ENCODE measurements at places on chromosomes 4 and X.

DNA sequence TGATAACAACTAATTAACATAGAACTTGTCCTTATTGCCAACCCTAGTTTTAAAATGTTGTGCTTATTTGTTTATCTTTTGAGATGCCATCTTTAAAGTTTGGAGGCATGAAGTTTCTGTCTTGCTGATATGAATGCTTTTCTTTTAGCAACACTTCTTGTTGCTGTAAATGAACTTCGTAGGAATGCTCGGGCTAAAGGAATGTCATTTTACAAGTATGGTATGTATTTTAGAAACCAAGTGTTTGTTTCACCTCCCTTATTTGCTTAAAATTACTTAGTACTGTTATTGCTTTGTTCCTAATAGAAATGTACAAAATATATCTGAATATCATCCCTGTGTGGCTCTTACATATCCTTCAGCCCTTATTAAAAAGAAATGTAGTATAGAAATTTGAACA lies 76.1 kb downstream of the SLC30A9 start:
- no peak for DNase-seq

- DNase-seq = peak; percentile 22
These were observed 152.7 kb downstream of the RELL1 start for GRCh38 chr4:37533286-37534033.

DNA sequence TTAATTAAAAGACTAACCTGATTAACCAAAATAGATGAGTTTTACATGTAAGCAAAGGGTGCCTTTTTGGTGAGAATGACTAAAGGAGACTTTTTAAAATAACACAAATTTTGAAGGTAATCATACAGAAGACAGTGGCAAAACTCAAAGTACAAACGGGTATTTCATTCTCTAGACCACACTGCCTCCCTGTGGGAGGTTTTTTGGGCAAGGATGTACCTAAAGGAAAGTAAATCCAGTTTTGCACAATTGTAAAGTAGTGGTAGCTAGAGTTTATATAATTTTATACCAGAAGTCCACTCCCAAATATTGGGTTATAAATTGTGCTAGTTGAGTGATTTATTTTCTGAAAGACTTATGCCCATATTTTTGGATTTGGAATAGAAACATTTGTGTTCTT lies 201.0 kb downstream of the PAPSS1 start:
- DNase-seq = peak; percentile 43

GRCh38 chr4:139642364-139642763 lies 23.3 kb upstream of the MGST2 start:
- DNase-seq = peak; percentile 22

- DNase-seq = no peak
These were observed 19.4 kb downstream of the LGI2 start for GRCh38 chr4:25011135-25011866.

GRCh38 chrX:30513284-30513683 lies 64.3 kb downstream of the TASL start:
- DNase-seq = peak; percentile 31

DNA sequence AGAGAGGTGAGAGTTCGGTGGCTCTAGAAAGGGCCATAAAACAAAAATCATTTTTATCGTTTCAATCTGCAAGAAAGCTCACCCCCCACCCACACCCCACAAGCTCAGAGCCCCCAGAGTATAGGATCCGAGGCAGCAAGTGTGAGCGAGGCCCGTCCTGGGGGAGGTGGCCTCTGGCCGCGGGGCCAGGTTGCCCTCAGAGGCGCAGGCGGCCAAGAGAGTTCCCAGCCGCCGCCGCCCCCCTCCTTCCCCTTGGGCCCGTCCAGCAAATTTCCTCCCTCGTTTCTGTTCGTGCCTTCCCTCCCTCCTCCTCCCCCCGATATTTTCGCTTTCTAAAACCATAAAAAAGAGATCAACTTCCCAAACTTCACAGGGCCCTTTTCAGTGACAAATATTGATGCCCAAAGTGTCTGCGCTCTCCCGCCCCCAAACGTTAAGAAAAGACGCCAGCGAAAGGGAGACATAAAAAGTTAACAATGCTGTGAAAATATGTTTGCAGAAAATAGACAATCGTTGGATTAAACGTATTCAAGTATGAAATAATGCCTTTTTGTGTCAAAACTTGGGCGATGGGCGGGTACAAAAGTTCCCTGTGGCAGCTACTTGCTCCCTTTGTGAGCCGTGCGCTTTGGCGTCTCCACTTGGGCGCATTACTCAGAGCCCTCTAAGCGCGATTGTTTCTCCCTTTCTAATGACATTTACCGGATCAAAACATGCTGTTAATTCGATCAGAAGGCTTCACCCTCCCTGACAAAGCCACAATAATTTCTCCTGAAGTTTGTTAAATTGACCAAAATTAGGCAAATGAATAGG lies 1.1 kb upstream of the HELT start:
- no peak for DNase-seq

DNA sequence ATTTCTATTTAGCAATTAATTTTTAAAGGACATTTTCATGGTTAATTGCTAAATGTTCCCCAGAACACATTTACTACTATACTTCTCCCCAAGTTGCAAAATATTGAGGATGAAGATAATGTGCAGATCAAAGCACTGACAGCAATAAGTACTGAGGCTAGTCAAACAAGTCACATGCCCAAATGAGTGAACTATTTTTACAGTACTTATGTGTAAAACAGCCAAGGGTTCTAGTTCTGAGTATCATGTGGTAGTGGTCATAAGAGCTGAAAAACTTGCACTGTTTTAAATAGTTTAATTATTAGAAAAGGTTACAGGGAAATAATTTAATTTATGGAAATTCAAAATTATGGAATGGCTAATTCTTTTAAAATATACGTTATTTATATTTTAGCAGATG lies 3.8 kb downstream of the GALNTL6 start:
- DNase-seq = no peak

DNA sequence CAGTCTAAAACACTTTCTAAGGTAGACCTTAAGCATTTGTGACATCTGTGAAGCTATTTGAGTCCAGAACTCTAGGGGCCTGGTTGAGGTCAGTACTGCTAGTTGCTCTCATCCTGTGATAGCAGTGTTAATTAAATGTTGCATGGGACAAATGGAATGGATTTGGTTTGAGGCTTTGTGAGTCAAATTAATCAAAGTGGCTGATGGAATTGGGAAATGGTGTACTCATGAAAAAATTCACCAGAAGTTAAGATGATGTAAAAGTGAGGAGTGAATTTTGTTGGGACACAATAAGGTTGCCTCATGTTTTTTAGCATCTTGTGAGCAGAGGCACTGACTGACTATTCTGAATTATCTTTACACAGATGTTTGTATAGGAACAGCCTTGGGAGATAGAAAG lies 99.2 kb upstream of the ARSJ start:
- no peak for DNase-seq

DNA sequence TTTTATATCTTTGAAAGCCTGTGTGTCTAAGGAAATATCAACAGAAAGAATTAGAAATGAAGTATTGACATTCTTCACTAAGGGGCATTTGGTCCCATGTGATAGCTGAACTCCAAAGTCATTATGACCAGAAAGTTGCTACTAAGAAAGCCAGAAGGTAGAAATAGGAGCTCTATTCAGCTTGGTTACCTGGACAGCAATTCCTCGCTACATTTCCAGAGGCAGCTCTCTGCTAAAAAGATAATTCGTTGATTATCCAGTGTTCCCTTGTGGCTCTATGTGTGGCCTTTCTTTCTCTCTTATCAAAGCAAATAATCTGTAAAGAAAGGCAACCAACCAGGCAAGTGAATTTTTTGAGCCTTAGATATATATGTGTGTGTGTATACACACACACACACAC lies 341.3 kb downstream of the ADGRL3 start:
- peak; percentile 60 for DNase-seq

DNA sequence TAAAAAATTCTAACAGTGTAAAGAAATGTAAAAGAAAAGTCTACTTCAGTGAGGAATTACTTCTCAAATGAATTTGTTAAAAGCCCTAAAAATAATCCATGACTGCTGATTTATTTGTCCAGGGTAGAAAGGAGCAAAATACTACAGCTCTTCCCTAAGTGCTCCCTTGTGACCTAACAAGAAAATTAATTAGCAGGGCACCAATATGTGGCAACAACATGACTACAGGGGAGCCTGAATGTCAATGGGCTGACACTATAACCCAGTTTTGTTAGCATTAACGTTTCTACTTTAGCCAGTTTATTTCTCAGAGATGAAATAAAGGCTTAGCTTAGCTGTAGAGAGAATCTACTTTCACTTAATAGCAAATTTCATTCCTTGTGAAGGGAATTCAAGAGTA lies 918.9 kb upstream of the EPHA5 start:
- no peak for DNase-seq

GRCh38 chrX:16310326-16310725 lies 143.0 kb downstream of the MAGEB17 start:
- no peak for DNase-seq

DNA sequence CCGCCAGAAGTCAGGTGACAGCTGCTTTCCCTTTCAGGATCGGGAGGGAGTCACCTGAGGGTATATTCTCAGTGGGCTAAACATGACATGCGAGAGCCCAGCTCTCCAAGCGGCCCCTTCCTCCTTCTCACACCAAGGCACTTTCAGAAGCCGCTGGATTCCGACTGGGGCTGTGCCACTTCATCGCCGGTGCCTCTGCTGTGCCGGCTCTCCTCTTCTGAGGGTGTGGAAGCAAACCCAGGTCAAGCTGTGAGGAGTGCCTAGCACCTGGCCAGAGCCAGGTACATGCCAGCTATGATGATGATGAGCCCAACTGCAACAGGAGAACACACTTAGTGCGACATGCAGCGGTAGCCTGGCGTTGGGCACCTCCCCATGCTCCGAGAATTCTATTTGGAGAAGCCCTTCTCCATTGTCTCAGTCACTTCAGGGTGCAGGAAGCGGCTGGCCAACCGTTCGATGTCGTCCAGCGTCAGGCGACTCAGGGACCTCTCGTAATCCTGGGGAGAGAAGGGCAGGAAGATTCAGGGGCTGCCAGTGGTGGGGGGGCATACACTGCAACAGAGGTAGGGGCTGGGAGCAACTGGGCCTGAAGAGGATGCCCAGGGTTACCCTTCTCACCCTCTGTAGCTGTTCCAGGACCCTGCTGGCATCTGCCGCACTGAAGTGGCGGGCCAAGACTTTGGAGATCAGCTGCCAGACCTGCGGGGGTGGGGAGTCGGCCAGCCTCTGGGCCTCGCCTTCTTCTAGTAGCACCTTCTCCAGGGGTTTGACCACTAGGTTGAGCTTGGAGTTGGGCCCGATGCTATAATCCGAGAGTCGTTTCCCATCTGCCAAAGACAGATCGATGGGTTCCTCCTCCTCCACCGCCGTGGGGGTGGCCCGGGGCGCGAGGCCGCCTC lies 1.0 kb downstream of the UBL4A start:
- DNase-seq = peak; percentile 9

- no peak for DNase-seq
These were observed 76.4 kb downstream of the ZNF721 start for GRCh38 chr4:422587-422986.

- DNase-seq = no peak
These were observed 148.5 kb downstream of the FRAS1 start for GRCh38 chr4:78205591-78205990.

- DNase-seq = peak; percentile 40
These were observed 27.4 kb downstream of the TMPRSS11B start for GRCh38 chr4:68218044-68218443.

DNA sequence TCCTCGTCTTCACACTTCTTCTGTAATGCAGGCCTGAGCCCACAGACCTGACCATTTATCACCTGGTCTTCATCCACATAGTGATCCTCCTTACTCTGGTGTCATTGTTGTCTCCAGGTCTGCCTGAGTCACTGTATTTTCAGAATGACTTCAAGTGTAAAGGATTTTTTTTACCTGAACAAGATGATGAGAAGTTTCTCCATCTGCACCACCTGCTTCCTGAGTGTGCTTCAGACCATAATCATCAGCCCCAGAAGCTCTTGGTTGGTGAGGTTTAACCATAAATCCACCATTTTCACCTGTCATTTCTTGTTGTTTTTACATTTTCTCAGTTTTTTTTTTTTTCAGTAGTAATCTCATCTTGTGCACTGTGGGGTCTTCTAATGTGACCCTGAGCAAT lies 39.0 kb downstream of the WDR13 start:
- DNase-seq = no peak

- DNase-seq = no peak
These were observed 68.2 kb downstream of the DMP1 start for GRCh38 chr4:87718217-87718835.

DNA sequence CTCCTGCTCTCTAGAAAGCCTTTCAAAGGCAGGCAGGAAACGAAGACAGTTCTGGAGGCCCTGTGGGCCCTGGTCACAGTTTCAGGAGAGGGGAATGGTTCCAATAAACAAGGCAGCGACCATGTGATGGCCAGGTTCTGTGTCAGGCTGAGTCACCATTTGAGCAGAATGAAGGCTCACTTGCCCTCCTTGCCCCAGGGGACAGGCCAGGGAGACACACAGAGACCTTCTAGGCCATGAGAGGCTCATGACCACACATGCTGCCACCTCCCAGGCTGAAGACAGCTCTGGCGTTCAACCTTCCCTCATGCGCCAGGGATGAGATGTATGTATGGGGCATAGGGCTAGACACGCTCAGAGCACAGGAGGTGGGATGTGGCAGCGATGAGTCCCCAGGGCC lies 22.9 kb upstream of the TRIM2 start:
- peak; percentile 47 for DNase-seq

DNA sequence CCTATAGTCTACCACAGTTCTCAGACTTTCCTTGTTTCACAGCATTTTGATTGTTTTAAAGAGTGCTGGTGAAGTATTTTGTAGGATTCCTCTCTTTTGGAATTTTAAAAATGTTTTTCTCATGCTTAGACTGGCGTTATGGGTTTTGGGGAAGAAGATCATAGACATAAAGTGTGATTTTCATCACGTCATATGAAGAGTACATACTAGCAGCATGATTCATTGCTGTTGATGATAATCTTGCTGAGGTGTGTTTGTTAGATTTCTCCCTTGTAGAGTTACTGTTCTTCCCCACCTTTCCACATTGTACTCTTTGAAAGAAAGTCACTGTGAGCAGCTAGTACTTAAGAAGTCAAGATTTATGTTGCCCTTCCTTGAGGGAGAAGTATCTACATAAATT lies 396.1 kb upstream of the GNPDA2 start:
- DNase-seq = no peak

- DNase-seq = peak; percentile 73
These were observed 332.4 kb downstream of the ARHGAP24 start for GRCh38 chr4:85807247-85807950.

DNA sequence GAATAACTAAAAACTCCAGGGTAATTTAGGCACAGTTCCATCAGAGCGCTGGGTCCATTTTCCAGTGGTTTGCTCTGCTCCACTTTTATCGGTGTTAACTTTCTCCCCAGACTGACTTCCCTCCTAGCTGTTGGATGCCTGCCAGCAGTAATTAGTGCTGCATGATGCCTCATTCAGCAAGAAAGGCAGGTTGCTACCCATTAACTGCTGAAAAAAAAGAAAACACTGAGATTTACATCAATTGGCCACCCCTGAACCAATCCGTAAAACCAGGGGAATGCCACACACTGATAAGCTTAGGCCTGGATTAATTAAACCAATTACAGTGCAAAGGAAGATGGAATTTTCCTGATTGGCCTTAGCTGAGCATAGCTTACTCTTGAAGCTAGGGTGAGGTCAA lies 182.4 kb upstream of the CXXC4 start:
- DNase-seq = no peak

GRCh38 chrX:12679522-12679921 lies 111.7 kb upstream of the PRPS2 start:
- DNase-seq = no peak
